ENCODE measurements at places on chromosomes 13 and 19. TPM values are rescaled to one million over a fixed set of nuclear protein-coding genes. Genes with fewer than 3 reads are reported as not detected.

The ZNF524 gene
- 6.0 TPM for polyA plus RNA-seq

The CASP14 gene
- polyA plus RNA-seq = not detected

DNA sequence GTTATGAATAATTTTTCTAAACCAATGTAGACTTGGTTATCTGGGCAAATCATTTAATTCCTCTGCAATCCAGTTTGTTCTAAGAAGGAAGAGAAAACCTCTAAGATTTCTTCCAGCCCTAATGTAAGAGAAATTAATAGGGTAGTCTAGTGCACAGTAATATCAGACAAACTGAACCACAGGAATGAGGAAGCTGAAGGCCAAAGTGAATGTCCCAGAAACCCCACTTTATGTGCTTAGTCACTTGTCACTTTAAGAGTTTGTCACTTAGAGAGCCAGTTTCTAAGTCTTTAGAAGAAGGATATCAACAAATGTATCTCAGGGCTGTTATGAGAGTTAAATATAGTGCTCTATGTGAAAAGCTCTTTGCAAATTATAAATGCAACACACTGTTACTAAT is 750.6 kb downstream of the DIAPH3 start:
- no peak for DNase-seq

DNA sequence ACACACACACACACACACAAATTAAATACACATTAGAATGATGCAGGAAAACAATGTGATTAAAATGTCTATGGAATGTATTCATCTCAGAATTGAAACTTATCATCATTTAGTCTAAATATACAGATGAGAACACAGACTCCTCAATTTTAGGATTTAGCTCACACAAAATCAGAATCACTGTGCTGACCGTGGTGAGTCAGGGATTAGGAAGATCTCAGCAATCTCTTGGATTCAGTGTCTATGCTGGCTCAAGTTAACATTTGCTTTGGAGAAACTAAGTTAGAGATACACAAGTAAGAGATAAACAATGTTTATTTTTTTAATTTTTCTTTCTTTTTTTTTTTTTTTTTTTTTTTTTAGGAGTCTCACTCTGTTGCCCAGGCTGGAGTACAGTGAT is 323.6 kb downstream of the KLF12 start:
- DNase-seq = no peak

DNA sequence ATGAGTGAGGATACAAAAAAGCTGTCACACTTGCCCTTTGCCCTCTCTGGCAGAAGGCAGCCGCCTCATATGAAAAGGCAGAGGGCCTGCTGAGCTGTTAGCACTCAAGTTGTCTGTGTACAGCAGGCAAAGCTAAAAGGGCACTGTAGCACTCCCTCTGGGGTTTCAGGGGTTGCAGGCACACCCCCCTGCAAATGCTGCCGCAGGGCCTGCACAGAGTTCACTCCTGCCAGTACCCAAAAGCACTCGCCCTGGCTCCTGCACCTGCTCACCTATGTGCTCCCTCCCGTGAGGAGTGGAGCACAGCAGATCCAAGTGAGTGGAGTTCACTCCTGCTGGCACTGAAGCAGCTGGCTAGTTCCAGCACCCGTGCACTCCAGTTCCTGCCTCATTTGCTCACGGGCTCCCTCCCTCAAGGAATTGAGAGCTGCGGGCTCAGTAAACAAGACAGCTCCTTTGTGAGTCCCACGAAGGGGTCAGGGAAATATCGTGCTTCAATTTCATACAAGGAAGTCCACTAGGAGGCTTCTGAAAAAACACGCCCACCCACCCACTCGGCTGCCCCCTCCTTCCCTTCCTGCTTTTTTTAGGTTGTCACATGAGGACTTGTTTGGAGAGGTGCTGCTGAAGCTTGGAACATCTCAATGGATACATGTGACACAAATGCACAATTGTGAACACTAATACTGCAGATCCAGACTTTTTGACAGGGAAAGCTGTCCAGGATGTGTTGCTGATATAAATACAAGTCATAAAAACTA is 9.9 kb upstream of the RCBTB2 start:
- DNase-seq = no peak

- no peak for DNase-seq
Measured at GRCh38 chr19:1401889-1402217, 511 bp upstream of the GAMT start.

Data from right renal cortex interstitium (tissue), 3 donors.